ENCODE measurements at places on chromosomes 3 and 15.

DNA sequence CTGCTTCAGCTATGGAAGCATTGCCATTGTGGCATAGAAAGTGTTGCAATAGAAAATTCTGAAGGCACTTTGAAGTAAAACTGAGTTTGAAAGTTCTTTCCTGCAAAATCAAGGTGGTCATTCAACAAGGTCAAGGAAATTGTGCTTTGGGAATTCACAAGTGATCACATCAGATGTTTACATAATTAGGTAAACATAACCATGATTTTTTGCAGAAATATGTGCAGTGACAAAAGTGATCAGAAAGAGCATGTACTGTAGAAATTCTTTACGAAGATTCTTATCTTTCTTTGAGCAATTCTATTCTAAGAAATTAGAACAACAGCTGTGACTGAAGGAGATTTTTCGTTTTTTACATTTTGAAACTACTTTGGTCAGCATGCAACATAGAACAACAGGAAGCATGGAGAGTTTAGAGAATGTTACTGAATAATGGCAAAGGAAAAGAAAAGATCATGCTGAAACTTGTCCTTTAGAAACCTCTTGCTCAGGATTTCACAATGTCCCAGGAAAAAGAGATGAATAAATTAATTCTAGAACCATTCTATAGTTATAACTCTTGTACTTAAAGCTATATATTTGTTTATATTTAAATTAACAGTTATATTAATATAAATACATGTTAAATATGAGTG lies 643.4 kb upstream of the ARPP21 start:
- no peak for DNase-seq

DNA sequence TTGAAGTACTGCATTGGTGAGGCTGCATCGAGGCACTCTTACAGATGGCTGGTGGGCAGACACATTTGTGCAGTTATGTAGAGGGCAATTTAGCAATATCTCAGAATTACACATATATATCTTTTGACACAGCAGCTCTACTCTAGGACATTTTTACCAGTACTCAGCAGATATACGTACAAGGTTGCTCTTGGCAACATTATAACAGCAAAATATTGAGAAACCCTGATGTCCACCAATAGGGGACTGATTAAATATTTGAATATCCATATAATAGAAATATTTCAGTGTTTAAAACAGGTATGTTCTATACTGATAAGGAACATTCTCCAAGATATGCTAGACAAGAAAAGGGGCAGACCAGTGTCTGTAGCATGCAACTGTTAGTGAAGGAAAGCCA lies 7.9 kb upstream of the FBXO22 start:
- DNase-seq, result no peak

DNA sequence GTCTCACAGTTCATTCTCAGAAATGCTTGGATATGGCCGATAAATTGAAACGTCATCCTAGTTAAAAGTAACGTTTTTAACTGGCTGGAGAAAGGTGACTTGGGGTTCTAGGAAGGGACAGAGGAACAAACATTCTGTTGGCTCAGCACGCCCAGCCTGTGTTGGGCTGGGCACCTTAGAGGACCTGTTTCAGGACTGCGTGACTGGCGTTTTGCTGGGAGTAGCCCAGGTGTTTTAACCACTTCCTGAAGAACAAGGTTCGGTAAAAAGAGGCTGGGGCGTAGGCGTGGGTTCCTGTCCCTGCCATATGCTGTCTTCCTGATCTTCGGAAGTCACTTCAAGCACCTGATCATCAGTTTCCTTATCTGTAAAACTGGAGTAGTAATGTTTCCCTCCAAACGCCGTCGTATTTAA lies 1.1 kb upstream of the TLNRD1 start:
- DNase-seq, result no peak

DNA sequence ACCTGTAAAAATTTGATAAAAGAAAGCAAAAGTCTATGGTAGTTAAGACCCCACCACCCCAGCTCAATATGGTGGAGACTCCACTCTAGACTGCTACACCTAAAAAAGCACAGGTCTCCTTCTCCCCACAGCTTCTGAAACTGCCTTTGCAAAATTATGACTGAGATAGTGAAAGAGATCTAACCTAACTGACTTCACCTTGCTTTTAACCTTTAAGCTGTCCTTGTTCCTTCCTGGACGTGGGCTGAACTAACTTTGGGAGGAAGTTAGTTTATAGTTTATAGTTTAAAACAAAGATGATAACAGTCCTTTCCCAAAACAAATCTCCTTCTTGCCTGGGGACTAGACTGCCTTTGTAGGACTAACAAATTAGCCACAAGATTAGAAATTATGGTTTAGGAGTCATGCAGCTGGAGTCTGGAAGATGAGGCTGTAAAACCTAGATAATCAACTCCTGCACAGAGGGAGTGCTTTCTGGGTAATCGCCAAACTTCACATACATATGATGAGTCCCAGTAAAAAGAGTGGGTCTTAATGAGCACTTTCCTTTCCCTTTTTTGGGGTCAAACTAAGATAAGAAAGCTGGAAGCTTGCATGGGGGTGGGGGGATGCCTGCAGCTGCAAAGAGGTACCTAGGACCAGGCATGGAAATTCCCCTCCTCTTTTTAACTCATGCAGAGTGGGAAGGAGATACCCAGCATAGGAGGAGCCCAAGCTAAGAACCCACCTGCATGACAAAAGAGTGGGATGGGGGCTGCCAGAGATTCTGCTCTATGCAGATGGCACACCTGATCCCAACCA lies 17.5 kb downstream of the CCR8 start:
- no peak for DNase-seq

GRCh38 chr15:100113351-100114080 lies 228.3 kb downstream of the ADAMTS17 start:
- DNase-seq, result no peak

DNA sequence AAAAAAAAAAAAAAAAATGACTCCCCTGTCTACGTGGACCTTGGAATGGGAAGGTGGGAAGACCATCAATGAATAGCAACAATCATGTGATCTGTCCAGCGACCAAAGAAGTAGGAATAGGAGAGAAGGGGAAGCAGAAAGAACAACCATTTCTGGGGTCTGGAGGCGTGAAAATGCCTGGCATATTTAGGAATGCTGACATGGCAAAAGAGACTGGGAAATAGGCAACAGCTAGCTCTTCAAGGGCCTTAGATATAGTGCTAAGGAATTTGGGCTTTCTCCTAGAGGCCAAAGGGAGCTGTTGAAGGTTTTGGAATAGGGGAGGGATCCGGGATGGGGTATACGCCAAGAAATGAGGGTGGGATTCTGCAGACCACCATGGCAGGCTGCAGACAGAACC lies 5.9 kb downstream of the SLC22A13 start:
- DNase-seq, result no peak

DNA sequence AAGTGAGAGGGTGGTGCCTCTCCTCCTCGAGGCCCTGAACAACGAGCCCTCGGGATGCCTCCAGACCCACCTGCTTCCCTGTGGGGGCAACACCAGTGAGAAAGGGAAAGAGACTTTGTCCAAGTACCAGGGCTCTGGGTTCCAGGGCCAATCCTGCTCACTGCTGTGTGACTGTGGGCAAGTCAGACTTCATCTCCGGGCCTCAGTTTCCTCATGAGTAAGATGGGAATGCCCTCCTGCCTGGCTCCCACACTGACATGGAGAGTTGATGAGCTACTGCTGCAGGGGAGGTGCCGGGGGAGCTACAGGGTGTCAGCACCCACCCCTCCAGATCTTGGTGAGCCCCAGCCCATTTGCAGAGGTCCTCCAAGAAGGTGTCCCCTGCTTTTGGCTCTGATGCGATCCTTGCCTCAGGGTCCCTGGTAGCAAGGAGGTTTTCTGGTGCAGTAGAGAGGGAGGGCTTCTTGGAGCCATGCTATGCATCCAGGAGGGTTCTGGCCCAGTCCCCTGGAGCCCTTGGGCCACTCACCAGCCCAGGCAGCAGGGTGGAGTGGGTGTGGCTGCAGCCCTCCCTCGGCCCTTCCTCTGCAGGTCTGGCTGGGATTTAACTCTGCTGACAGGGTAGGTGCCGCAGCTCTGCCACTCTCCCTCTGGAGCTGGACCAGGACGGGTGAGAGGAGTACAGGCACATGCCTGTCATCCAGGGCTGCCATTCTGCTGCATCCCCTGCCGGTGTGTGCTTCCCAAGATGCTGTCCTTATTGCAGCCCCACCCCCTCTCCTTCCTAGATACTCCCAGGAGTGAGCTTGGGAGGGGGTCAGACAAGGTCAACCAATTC lies 26.9 kb downstream of the LOXL1 start:
- DNase-seq, result no peak

GRCh38 chr3:49359623-49360022 lies 1.5 kb upstream of the GPX1 start:
- DNase-seq, result no peak

GRCh38 chr3:34382859-34383258 lies 584.4 kb downstream of the PDCD6IP start:
- DNase-seq, result no peak

GRCh38 chr3:138135146-138135832 lies 3.1 kb upstream of the A4GNT start:
- no peak for DNase-seq

DNA sequence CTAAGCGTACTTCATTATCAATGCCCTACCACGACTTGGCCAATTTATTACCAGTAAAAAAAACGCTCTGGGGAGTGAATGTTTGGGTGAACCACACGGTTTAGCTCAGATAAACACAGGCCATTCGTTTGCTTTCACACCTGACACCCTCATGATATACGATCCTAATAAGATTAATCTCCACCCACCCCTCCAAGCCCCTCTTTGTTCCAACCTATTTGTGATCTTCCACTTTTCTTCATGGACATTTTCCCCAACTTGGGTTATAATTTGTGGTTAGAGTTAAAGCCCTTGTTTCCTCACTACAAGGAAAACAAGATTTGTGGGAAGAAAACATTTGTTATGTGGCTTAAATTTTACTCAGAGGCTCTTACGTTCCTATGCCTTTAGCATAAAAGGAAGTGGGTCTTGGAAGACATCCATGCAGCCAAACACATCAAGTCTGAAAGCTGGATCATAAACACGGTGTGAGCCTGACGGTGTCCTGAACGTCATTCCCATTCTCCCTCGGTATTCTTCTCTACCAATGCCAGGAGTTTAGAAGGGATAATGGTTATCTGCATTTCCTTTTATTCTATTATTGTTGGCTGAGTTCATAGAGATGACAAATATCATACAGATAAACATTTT lies 518.9 kb downstream of the NR2F2 start:
- DNase-seq, result no peak

DNA sequence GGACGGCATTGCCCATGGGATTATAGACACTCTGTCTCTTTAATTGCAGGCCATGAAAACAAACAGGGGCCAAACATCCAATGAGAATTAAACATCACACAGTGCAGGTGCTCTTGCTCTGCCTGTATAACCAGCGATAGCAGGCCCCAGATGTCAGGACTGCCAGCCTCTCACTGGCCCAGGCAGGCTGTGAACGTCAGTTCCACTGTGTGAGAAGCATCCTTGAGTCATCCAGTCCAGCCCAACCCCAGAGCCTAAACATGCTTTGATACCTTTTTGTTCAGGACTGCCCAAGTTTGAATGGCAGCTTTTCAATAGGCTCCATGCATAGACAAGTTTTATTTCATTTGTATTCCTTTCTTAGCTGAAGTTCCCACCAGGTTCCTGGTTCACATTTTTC lies 189.8 kb downstream of the SLCO3A1 start:
- no peak for DNase-seq

GRCh38 chr3:126448136-126448892 lies 27.4 kb downstream of the ZXDC start:
- DNase-seq, result no peak

- DNase-seq, result peak; percentile 22
These were observed 42.6 kb upstream of the TMCO5A start for GRCh38 chr15:37891766-37892368.
